ENCODE measurements at places on chromosomes 2 and 18.

DNA sequence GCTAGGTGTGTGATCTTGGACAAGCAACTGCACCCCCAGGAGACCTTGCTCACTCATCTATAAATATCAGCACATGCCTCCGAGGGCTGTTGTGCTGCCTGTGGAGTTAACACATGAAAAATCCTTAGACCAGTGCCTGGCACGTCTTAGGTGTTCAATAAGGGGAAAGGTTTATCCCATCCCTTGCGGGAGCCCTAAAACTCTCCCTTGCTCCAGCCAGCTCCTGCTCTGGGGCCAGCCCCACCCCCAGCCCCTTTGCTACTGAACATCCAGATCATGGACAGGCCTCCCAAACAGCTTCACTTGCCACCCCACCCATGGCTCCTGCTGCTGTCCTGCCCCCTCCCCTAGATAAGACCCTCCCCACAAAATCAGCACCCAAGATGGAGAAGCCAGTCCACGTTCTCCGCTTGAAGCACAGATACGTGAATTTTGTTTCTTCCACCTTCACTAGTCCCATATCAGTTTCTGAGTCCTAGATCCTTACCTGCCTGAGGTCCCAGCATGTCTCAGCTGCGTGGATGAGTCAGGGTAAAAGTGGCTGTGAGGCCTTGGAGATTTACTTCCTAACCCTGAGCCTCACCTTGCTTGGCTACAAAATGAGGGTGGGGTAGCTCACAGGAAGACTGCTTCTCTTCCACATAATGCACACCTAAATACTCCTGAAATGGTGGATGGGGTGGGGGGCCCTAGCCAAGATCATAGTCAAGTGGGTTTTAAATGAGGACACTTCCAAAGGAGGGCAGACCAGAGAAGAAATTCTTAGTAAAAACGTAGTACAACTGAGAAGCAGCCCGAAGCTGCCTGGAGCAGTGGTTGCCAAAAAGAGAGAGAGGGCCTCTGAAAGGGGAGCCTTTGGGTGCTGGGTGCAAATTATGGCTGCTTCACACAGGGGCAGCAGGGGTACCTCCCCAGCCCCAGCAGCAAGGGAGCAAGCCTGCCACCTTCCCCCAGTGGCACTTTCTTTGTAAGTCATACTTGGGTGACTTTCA lies 40.4 kb downstream of the C1QL2 start:
- DNase-seq: no peak

GRCh38 chr18:75262511-75262910 lies 51.9 kb downstream of the TSHZ1 start:
- no peak for DNase-seq

DNA sequence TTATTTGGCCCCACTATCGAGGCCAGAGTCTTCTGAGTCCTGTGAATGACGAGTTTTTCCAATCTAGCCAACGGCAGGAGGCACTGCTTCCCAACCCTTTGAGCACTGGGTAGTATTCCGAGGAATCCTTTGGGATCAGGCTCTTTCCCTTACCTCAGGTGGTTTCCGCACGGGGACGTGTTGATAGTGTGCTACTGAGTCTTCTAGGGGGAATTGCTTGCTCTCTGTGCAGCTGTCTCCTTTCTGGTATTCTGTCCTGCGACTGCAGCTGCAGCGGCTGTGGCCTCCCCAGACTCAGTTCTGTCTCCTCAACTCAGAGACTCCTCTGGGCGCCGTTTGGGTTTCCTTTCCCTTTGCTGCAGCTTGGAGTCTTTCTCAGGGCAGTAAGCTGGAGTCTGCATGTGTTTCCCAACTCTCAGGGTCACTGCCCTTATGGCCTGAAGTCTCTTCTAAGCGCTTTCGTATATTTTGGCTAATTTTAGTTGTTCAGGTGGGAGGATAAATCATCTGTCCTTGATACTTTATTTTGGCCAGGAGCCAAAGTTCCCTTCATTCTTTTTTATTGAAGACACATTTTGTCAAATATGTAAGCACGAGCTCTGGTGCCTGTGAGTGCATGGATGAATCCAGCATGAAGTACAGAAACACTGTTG lies 118.4 kb downstream of the MAP4K4 start:
- DNase-seq: no peak

GRCh38 chr2:1605102-1606045 lies 138.9 kb downstream of the PXDN start:
- DNase-seq: no peak

- no peak for DNase-seq
These were observed 3.9 kb downstream of the GLI2 start for GRCh38 chr2:120739438-120740090.

DNA sequence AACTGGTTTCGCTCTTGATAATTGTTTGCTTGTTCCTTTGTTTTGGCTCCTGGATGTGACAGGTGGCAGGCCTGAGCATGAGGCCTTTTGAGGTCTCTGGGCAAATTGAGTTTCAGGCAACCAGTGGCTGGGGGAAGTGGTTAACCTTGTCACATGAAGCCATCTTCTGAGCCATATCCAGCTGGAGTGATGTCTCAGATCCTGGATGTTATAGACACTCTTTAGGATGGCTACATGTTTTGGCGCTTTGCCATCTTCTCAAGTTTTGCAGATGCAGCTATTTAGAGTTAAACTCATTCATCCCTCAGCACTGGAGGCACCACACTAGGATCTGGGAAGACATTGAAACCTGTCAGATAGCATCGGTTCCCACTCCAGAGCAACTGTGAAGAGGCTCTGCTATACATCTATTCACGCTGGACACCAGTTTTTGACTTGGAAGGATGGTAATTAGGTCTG lies 25.3 kb upstream of the TACR1 start:
- no peak for DNase-seq

DNA sequence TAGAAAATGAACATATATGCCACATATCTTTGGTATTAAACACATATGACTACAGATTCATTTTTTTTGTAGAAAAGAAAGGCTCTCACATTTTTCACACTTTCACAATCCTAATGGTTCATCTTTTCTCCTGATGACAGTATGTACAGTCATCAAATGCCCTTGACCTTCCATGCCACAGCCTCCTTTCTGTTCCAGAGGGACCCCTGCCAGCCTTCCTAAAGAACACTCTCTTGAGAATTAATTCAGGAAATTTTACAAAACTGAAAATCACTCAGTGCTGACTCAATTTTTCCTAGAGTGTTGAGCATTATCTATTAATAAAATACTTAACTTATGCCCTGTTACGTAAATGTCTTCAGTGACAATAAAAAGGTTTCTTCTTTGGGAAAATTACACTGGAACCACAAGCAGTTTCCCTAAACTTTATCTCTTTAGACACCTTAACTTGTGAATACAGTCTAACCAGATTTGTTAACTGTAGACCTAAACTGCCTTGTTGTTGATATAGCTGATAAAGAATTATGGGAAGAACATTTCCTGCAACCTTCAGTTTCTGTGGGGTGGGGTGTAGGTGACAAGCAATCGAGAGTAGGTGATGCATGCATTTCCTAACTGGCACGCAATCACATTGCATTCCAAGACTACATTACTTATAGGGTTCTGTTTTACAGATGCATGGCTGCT lies 15.3 kb upstream of the ACOXL start:
- no peak for DNase-seq

- peak; percentile 1 for DNase-seq
These were observed at the start of gene PIEZO2 for GRCh38 chr18:11149441-11150270. Gene PIEZO2, minus strand, starts transcription at chr18:11149569. Its CDS starts 981 bp downstream, at chr18:11148588.

DNA sequence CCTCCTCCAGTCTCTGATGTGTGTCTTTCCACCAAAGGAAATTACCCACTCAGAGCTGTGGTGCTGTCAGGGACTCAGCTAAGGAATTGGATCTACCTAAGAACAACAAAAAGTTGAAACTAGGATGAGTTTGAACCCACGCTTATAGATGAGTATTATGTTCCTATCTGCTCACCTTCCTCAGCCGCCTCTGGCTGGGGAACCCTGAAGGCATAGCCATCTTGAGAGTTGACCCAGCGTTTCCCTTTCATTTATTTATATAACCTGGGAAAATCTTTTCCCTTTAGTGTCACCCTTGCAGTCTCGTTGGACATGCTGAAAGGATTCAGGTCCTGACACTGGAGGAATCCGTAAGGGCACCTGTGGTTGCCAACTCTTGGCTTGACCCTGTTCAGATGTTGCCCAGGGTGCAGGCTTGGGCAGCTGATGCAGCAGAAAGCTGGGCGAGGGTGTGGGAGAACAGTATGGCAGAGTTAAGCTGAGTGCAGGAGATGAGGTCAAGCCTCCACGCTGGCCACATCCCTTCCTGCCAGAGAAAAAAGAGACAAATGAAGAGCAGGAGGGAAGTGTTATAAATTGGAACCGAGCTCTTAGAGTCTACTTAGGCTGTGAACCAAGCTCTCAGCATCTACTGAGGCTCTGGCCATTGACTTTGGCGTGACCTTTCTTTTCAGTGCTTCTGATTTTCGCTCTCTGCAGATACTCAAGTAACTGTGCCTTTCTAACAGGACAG lies 1.9 kb downstream of the CDH20 start:
- DNase-seq: no peak

DNA sequence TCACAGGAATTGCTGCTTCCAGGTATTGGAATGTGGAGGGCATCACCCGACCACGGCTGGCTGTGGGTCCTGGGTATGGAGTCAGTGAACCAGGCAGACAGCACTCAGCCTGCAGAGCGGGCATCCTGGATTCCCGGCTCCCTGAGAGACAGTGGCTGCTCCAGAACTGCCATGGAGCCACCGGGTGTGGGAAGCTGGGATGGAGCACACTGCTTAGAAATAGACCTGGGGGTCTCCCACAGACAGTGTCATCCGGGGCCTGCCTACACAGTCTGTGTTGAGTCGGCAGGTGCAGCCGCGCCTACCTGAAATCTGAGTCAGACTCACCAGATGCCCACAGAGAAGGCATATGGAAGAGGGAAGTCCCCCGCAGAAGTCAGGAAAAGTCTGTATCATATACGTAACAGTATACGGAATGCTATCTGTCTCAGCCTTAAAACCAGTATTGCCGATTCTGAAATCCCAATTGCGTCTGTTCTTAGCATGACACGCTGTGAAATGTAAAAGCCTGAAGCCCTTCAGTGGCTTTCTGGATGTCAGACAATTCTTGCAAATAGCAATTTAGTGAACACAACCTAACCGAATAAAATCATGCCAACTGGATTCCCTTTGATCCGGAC lies 509.7 kb upstream of the MYT1L start:
- no peak for DNase-seq

- no peak for DNase-seq
These were observed 51.8 kb upstream of the RAB27B start for GRCh38 chr18:54776282-54776977.

- no peak for DNase-seq
These were observed 33.8 kb downstream of the GPC1 start for GRCh38 chr2:240469239-240469636.

- DNase-seq: no peak
These were observed 207.3 kb upstream of the RAB6C start for GRCh38 chr2:129772190-129772579.

DNA sequence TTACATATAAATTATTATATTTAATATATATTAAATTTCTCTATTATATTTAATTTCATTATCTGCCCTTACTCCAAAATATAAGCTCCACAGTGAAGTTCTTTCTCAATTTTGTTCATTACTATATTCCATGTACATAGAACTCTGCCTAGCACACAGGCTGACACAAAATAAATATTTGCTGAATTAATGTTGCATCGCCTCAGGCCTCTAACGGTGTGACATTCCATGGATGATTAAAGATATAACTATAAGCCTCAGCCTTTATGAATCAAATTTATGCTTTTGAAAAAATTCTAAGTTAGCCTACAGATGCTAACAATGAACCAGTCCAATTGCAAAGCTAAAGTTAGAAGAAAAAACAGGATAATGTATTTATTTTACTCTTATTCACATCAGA lies 1337.2 kb upstream of the NRXN1 start:
- DNase-seq: no peak

- DNase-seq: no peak
These were observed 71.8 kb upstream of the ZNF521 start for GRCh38 chr18:25423760-25424159.

DNA sequence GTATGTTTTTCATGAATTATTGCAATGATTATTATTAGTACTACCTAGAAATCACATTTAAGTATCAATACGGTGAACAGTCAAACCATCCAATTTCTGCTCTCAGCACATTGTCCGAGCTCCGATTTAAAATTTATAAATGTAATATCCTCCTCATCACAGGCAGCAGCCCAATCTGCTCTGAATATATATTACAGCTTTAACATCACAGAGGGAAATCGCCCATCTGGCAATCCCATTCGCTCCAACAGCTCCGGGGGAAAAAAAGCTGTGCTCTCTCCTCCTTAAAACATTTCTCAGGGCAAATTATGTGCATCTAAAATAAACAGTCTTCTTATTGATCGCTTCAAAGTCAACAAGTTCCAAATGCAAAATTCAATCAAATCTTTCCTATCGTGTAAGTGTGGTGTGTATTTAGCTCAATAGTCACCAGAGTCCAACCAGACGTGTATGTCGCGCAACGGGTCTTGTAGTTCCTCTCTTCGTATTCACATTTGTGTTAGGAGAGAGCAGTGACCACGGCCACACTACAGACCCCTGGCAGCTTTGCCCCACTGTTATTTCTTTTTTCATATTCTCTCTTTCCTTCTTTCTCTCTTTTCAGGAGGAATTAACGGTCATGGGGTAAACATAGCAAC lies 2.4 kb downstream of the FIGN start:
- DNase-seq: no peak

DNA sequence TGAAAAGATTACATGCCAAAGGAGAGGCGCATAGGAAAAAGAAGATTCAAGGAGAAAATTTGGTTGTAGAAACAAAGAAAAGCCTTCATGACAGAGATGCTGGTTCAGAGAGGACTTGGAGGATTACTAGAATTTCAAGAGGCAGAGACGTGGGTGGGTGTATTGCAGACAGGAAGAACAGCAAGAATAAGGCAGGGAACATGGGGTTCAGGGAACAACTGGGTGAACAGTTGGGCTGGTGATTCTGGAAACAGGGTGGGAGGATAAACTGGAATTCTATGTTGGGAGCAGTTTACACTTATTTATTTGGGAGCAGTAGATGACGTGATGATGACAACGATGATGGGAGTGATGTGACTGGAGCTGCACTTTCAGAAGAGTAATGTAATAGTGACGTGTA lies 18.4 kb upstream of the GMCL1 start:
- DNase-seq: no peak

- no peak for DNase-seq
These were observed 74.3 kb upstream of the TMEM18 start for GRCh38 chr2:751474-751873.

- no peak for DNase-seq
These were observed 288.6 kb downstream of the NDUFA10 start for GRCh38 chr2:239736358-239737143.

- no peak for DNase-seq
These were observed 79.6 kb upstream of the SPOPL start for GRCh38 chr2:138421971-138422335.

DNA sequence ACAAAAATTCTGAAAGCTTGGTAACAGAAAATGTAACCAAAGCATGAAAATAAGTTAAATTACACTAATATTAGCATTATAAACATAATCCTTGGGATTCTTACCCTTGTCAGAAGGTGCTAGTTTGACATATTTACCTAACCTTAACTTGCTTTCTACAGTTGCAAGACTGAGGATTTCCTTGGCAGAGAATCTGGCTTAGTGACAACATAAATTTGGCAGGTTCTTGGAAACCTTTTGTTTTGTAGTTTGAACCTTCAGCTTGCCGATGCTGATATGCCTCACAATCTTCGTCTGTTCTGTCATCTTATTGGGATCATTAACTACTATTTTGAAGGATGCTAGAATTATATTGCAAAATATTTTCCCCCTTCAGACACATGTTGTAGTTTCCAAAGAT lies 3.4 kb downstream of the XIRP2 start:
- no peak for DNase-seq
